ENCODE measurements at places on chromosomes 2 and 18.

DNA sequence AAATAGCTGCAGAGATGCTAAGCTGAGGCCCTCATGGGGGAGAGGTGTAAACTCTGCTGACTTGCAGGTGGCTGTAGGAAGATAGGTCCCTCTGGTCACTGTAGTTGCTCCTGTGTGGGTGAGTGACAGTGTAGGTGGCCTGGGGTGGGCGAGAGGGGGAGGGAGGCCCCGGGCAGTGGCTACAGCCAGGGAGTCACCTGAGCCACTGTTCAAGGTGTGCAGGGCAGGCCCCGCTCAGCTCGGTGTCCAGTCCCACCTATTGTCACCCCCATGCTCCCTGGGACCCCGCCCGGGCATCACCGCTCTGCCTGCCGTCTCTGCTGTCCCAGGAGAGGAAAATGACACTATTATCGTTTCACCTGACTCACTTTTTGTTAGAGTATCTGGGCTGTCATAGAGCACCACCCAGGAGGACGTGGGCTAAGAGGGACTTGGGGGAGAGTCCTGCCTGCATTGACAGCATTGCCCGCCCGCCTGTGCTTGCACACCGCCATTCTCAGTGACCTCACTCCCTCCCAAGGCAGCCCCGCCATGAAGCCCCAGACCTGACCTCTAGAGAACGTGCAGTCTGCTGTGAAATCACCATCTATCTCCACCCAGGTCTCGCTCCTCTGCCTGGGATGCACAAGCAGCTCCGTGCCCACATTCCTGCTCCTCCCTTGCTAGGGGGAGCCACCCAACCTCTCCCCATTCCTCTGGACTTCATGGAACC, 29.2 kb downstream of the COPS9 start:
- DNase-seq, result no peak

DNA sequence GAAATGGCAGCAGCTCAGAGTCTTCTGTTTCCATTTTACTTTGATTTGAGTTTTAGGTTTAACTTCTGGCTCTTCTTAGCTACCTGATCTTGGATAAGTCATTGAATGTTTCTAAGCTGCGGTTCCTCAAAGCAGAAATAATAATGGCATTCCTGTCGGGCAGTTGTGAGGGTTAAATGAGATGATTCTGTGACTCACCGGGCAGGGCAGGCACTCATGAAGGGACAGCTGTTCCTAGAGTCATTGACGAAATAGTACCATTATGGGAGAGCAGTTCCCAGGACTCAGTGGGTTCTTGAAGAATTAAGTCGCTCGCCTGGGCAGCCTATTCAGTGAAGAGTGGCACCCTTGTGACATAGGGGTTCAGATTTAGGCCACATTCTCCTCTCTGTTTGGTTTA, 10.3 kb downstream of the TRIB2 start:
- no peak for DNase-seq

- no peak for DNase-seq
Observed at GRCh38 chr2:171394164-171394740, 39.5 kb downstream of the METTL8 start.

GRCh38 chr2:136005462-136006196, 20.2 kb upstream of the DARS1 start:
- no peak for DNase-seq

- no peak for DNase-seq
Observed at GRCh38 chr2:133424876-133425275, 143.4 kb downstream of the NCKAP5 start.

DNA sequence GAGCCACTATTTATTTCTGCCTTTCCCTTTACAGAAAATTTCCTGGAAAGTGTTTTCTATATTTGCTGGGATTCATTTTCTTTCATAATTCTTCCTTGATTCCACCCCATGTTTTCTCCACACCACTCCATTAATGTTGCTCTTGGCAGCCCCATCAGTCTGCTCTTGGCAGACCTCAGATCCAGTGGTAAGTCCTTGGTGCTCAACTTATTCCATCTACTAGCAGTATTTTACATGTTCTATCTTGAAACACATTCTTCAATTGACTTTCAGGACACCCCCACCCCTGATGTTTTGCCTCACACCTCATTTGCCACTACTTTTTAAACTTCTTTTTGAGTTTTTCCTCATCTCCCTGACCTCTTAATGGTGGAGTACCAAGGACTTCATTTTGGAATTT, 65.0 kb downstream of the HNMT start:
- no peak for DNase-seq

DNA sequence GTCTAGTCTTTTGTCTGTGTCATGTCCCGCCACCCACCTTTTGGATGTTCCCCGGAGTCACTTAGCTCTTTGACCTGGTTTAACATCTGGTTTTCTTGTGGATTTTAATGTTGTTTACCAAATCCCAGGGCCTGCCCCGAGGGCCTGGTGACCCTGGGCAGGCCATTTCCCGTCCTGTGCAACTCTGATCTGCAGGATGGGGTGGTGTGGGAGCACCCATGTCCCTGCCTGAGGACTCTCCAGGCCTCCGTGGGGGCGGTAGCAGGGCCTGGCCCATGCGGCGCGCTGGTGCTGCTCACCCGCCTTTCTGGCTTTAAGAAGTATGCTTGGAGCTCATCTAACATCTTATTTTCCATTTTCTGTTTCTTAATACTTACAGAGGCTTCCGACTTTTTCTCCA, 10.7 kb downstream of the RAMP1 start:
- no peak for DNase-seq

DNA sequence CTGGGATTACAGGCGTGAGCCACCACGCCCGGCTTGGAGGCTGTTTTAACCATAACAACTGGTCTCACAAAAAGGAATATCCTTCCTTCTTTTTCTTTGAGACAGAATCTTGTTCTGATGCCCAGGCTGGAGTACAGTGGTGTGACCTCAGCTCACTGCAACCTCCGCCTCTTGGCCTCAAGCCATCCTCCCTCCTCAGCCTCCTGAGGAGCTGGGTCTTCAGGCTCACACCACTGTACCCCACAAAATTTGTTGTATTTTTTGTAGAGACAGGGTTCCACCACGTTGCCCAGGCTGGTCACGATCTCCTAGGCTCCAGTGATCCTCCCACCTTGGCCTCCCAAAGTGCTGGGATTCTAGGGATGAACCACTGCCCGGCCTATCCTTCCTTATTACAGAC, 21.7 kb downstream of the CTIF start:
- no peak for DNase-seq

Measured in GM10248 (cell line).